Umbilical cord (tissue), 2 donors: ENCODE measurements at places on chromosomes 7 and 10. TPM values are rescaled to one million over a fixed set of nuclear protein-coding genes. Genes with fewer than 3 reads are reported as not detected.

Gene CNPY1
- 0.96 TPM for total RNA-seq

Gene MUC3A
- 2.2 TPM for total RNA-seq

Gene FKBP6
- total RNA-seq, result 0.72 TPM

- peak; percentile 95 for DNase-seq
Measured at GRCh38 chr7:37420946-37421695, 27.5 kb downstream of the ELMO1 start.
